ENCODE measurements at places on chromosomes 1 and 21.

DNA sequence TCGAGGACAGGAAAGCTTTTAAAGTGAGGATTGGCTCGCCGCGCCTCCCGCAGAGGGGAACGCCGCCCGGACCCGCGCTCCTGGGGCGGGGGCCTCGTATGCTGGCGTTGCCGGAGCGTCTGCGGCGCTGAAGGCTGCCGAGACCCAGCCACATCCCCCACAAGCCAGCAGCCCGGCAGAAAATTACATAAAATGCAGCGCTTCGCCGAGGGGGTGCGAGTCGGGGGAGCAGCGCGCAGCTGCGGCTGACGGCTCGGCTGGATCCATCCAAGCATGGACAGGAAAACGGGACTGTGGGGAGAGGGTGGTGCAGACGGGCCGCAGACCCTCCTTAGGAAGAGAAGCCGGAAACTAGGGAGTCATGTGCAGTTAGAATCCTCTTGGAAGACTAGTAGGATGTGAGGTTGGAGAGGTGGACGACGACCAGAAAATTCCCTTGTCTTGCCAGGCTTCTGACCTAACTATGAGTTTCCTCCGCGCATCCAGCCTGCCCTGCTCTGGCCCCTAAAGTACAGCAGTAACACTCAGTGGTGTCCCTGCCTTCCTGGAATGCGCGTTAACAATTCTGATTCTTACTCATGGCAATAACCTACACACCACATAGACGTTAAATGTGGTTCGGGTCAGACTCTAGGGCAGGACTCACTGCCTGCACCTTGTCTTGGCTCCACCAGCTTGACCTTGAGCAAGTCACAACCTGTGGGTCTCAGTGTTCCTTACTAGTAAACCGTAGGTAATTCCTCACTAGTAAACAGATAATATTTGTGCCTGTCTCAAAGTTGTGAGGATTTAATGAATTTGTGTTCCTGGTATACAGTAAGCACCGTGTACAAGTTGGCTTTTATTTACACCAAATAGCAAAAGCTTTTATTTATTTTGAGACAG lies 953 bp upstream of the BRWD1 start:
- peak; percentile 53 for DNase-seq

- DNase-seq, result no peak
These were observed 160.3 kb downstream of the ETS2 start for GRCh38 chr21:38965910-38966504.

GRCh38 chr1:68010090-68010489 lies 40.3 kb downstream of the DIRAS3 start:
- no peak for DNase-seq

DNA sequence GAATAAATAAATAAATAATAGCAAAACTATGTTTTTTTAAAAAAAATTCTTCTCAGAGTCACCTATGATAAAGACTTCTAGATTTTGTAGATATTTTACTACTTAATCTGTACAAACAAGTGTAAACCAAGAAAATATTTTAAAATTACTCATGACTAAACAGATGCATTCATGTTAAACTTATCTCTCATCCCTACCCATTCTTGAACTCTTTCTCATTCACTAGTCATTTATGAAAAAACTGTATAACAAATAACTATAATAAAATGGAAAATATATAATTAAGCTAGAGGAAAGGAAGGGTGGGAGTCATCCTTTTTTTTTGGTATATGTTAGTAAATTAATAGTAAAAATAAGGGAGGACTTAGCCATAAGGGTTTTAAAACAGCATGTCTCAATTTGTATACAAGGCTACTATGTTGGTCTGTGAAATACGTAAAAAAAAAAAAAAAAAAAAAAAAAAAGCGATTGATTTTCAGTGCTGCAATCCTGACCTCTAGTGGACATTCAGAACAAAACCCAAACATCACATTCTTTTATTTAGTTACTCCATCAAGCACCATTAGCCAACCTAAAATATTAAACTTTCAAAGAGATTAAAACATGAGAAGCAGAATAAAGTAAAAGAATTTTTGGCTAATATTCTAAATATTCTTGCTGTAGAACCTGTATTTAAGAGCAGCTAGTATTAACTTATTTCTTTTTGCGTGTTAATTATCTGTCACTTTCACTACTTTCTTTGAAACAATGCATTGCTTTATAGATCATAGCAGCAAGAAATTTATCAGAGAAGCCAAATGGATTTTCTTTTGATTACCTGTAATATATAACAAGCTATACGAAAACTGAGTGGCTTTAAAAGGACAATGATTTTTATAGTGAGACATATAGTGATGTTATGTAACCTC lies 255.8 kb upstream of the CACYBP start:
- no peak for DNase-seq

DNA sequence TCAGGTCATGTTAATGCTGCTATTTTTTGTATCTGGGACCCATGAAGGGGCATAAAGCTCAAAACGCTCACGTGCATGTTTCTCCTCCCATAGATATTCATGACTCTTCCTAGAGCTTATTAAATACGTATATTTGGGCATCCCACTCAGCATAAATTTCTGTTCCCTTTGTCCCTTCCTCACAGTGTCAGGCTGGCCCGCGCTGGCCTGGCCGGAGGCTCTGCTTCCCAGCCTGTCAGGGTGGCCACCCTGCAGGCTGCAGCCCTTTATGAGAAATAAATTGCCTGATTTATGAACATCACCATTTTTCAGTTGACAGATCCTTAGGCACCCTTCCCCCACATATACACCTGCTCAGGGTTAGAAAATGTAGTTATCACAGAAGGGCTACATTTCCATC lies 44.0 kb upstream of the NTPCR start:
- no peak for DNase-seq

- DNase-seq, result no peak
These were observed 1.4 kb upstream of the KLHL21 start for GRCh38 chr1:6603915-6604558.

DNA sequence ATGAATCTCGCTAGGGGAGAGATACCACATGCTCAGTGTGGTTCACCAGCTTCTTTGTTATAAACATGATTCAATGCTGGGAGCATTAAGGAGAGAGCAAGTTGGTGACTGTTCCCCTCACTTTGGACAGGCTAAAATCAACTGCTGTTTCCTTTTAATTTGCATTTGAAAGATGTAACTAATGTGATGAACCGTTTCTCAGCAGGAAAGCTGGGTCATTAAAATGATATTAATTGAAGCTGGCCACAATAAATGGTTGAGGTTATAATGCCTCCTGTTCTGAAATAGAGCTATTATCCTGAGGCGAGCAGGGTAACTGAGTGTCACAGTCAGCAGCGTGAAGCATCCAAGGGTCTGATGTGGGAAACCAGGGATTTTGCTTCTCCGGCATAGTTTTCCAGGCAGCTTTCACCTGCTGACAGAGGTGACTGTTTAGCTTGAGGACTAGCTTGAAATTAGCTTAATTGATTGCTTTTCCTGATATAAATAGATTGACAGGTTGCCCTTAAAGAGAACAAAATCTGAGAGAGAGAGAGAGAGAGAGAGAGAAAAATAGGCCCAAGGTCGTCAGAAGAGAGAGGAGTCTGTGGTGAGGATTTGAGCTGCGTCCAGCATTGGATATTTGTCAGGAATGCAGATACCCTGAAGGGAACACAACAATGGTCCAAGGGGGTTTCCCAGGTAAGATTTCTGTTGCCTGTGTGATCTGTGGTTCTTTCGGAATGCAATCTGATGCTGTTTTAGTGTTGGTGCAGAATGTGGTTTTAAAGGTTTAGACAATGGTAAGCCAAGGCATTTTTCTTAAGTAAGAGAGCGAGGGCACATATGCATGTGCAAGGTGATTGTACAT lies 209.7 kb downstream of the PATJ start:
- no peak for DNase-seq

DNA sequence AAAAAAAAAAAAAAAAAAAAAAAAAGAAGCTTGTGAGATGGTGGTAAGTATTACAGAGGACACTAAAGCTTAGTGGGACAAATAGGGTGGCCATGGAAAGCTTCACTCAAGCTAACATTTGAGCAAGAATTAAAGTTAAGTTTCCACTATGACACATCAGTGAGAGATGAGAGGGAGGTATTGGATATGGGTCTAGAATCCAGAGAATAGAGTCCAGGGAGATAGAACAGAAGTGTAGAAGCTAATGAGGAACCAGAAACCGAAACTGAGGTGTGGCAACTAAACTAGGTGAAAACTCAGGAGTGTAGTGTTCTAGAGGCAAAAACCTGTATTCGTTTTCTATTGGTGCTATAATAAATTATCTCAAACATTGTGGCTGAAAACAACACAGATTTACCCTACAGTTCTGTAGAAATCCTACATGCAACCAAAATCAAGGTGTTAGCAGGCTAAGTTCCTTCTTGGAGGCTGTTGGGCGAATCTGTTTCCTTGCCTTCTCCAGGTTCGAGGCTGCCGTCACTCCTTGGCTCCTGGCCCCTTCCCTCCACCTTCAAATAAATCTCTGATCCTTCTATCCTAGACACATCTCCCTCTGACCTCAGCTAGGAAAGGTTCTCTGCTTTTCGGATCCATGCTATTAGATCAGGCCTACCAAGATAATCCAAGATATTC lies 36.2 kb downstream of the PTP4A2 start:
- DNase-seq, result no peak

- no peak for DNase-seq
These were observed 6.3 kb downstream of the ATP2B4 start for GRCh38 chr1:203632941-203633340.

DNA sequence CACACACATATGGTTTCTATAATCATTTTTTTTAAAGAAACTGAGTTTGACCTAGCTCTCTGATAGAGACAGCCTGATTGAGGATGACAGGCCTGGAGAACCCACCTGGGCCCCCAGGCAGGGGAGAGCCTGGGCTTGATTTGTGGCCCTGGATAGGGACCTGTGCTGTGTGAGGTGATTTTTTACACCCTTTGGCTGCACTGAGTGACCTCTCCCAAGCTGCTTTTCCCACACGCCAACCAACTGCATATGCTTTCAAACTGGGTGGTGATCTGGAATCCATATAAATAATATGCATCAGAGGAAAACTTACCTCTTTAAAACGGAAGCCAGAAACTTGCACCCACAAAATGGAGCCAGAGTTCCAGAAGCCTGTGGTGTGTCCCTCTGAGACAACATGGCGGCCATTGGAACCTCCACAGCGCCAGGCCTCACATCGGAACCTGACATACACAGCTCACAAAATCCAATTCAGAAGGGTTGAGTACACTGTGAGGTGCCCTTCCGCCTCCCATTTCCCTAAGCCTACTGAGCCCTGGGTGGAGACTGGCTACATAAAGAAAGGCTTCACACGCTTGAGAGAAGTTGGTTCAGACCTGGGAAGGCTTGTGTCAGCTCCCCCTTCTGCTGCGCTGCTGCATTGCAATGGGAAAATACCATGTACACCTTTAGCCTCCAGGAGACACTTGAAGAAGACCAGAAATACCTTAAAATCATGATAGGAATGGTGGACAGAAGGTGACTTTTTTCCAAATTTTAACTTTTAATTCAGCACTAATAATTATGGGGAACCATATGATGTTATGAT lies 160.7 kb downstream of the HHIPL2 start:
- no peak for DNase-seq

DNA sequence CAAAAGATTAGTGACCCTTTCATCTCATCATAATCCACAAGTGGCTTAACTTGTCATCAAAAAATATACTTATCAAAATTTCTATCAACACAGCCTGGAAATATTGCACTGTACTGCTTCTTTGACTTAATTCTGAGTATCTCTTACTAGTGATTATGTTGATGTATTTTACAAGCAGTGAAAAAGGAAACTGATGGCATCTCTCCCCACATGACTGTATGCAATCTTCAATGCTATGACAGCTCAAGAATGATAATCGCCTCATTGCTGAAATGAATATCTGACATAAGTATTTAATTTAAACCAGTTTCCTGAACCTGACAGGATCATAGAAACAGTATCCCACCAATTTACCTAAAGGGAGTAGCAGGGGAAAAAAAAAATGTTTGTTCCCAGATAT lies 79.5 kb downstream of the DPYD start:
- DNase-seq, result no peak

DNA sequence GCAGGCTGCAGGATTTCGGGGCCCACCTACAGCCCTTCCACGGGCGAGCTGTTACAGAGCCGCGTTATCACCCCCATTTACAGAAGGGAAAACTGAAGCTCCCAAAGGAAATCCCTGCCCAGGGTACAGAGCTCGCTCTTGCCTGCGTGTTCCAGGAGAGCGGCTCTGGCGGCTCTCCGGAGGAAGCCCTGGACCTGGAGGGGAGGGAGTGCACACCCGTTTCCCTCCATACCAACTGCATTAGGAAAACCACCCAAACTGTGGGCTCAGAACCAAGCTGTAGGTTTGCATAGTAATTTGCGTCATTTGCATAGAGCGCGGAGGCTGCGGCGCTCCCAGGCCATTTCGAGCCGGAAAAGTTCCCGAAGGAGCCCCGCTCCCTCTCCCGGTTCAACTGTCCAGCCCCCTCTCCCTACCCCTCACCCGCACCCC lies 24.7 kb upstream of the ADGRB2 start:
- DNase-seq, result no peak

DNA sequence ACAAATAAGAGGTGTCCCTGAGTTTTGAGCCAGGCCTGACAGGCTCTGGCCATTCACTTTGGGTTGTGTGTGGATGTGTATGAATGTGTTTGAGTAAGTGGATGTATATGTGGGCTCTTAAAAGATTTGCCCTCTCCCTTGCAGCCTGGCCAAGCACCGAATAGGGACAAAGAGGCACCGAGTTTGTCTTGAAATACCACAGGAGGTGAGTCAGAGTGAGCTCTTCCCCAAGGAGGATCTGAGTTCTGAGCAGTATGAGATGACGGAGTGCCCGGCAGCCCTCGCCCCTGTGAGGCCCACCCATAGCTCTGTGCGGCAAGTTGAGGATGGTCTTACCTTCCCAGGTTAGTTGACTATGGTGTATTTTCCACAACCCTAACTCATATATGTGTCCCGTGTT lies 19.0 kb downstream of the KDM4A start:
- no peak for DNase-seq

DNA sequence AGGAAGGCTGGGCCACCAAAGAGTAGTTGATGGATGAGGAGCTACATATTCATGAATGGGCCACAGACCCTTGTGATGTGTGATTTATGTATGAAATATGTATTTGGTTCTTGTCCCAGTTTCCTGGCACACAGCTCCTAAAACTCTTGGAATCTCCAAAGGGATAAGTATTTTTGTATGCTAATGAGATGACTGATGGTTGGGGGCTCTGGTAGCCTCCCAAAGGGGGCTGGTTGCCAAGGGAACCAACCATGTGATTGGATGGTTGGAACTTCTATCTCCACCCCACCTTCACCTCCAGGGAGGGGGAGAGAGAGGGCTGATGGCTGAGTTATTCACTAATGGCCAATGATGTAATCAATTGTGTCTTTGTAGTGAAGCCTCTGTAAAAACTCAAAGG lies 77.1 kb downstream of the ZNF281 start:
- no peak for DNase-seq

DNA sequence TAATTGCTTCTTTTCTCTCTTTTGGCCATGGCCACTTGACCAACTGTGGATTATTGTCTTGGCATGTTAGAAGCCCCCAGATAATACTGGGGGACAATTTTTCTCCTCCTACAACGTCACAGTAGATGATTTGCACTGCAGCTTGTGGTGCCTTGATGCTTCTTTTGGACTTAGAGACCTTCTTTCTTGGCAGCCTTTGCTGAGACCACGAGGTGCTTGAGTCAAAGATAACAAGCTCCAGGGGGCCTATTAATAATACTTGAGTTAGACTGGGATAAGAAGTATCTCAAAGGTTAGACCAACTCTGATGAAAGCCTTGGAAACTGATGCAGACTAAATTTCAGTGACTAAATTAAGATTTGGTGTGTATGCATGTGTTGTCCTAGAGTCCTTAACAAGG lies 3.2 kb downstream of the PPP1R12B start:
- no peak for DNase-seq

- DNase-seq, result no peak
These were observed 32.1 kb upstream of the COL18A1 start for GRCh38 chr21:45372732-45373355.

All from activated naive CD4-positive, alpha-beta T cell treated with anti-CD3 and anti-CD28 coated beads, Interleukin-2, amount 50 U/mL, for 16 hours (primary cell).